ENCODE measurements at places on chromosomes 12 and 14.
A peak's percentile ranks its signal among the peaks of the same experiment; 100 is the strongest.

DNA sequence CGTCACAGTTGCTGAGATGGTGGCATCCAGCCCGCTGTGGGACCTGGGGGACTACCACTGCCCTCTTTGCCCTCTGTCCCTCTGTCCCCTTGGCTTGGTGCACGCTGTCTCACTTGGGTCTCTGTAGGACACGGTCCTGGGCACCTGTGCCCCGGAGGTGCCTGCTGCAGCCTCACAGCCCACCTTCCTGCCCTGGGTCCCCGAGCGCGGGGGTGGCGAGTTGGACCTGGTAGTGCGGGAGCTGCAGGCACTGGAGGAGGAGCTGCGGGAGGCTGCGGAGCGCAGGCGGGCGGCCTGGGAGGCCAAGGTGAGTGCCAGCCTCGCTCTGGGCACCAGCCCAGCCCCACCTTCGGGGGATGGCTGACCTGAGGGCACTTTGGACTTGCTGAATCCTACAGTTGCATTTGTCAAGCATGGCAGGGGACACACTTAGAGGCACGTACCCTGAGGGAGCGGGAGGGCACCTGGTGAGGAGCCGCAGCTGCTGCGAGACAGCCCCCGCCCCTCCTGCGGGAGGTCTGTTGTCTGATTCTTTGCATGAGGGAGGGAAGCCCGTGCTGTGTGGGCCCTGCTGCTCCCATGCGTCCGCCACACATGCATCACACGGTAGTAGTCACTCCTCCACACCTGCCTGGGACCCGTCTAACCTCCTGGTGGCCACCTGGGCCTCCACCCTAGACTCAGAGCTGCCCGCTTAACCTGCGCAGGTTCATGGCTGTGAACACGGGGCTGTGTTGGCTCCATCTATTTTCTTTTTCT lies 6.8 kb downstream of the TEDC1 start:
- no peak for DNase-seq

DNA sequence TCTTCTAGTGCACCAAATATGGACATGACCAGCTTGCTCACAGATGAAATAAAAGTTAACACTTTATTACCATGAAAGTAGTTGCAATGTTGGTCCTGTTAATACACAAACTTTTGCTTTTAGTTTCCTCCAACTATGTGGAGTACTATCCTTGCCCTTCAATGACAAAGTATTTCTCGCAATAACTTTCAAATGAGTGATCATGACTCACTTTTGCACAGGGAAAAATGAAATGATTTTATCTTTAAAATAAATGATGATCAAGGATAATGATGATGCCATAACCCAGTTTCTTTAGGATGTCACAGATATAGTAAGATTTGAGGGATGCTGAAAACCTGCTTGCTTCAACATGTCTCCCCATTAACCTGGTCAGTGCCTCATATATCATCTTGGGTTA lies 254.0 kb upstream of the KITLG start:
- no peak for DNase-seq

GRCh38 chr12:51705450-51705849 lies 114.4 kb downstream of the SCN8A start:
- DNase-seq = no peak

DNA sequence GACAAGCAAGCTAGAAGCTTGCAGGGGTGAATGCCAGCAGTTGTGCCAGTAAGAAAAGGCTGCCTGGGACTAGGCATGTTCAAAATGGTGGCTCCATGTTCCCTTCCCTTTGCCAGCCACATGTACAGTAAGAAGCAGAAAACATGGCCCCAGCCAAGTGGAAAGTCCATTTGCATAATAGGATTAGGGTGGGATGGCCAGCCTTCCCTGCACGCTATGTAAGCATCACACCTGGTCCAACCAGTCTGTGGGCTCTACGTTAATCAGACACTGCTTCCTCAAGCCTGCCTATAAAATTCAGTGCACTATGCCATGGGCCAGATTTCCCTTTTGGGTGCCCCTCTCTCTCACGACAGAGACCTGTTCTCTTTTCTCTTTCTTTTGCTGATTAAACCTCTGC lies 288.4 kb downstream of the GXYLT1 start:
- DNase-seq = no peak

DNA sequence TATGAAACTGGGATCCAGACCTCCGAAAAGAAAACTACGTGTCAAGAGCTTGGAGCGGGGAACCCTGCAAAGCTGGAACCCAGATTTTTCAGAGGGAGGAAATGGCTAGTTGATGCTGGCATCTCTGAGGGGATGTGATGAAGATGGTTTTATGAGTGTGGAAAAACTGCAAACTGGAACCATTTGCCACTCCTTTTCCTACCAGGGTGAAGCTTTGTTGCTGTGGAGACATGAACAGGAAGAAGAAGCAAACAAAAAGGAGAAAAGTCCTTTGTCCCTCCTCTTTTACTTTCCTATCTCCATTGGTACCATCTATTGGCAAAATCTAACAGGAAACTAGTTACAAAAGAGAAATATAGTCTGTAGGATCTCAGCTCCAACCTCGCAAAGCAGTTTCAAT lies 39.2 kb downstream of the CDK17 start:
- no peak for DNase-seq

DNA sequence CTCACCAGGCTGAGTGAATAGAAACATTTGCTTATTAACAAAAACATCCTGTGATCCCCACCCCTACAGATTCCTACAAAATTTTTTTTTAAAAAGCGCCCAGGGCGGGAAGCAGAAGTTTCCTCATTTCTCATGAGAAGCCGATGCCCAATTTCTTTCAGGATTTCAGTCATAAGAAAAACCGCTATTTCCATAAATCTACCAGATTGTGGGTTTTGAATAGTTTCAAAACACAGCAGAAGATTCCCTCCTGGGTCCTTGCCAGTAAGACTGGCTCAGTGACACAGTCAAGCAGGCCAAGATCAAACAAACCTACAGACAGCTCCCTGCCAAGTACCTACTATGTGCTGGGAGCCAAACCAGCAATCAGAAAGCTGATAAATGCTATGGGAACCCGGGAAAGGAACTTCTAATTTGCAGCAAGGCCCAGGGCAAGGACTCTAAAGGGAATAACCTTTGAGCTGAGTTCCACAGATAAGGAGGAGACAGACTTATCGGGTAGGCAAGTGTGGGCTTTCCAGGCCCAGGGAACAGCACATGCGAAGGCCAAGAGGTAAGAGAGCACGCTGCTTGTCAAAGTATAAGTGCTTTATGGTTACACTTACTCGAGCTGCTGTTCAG lies 68.7 kb downstream of the CCDC88C start:
- no peak for DNase-seq

DNA sequence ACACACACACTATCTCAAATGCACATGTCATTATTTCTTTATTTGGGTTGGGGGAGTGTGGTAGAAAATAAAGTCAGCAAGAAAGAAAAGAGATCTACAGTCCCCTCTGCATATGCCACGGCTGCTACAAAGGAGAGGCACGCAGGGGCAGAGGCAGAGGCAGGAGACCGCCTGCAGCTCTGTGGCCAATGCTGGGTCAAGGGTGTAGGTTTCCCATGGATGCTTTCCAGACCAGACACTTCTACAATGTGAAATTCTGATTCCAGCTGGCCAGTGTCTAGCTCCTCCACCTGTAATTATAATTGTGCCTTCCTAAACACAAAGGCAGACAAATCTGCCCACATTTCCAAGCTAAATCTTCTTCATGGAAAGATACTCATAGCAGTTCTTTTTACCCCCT lies 19.2 kb downstream of the VPS37B start:
- DNase-seq = no peak

DNA sequence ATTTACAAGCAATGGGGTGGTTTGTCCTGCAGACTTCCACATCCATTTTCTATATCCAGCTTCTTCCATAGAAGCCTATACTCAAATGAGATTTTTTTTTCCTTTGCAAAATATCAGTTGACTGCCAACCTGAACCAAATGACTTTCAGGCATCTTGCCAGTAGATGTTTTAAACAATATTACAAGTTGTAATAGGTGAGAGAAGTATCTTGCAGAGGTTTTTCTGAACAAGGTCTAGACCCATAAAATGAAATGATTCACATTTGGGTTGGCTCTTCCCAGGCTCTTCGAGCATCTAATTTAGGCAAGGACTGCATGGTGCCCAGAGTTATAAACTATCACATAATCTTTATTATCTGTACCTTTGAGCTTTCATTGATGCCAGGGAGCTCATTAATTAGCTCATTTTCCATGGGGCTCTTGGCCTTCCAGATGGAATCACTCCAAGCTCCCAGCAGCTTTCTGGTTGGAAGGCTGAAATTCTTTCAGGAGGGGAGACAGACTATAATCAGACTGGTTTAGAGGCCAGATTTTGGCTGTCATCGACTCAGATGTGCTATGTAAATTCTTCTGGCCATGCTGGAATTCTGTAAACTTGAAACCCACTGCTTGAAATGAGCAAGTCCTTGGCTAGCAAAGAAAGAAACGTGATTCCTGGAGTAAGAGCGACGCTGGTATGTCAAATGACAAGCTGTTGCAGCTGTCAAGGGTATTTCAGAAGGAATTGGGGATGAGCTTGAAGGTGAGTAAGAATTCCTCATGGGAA lies 32.2 kb upstream of the DICER1 start:
- DNase-seq = no peak

- DNase-seq = no peak
Measured at GRCh38 chr12:13390381-13390861, 193.9 kb downstream of the EMP1 start.

DNA sequence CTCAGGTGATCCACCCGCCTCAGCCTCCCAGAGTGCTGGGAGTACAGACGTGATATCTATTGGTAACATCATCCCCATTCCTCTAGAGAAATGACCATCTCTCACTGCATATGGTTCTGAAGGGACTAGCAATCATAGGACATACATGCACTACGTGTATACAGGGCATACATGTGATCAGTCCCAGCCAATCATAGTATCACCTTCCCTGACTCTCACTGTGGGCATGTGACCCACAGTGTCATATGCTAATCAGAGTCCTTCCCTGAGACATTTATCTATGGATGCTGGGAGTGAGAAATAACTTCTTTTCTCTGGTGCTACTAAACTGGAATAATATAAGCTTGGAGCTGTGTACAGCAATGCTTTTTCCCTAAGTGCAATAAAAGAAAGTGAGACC lies 12.1 kb upstream of the FBXW8 start:
- DNase-seq = no peak

DNA sequence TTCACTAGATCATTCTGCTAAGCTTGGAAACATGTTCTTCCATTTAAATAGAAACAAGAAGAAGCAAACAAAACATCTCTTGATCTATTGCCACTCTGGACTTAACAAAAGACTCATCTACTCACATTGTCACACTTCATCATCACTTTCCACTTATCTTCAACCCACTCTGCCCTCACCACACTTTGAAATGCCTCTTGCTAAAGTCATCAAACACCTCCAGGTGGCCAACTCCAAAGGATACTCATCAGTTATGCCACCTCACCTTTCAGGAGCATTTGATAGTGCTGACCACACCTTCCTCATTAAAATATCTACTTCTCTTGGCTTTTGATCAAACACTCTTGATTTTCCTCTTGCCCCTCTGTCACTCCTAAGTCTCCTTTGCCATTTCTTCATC lies 7.2 kb downstream of the EFCAB11 start:
- no peak for DNase-seq

- DNase-seq = peak; percentile 46
Measured at GRCh38 chr12:77064896-77065360, 441 bp downstream of the E2F7 start.

- no peak for DNase-seq
Measured at GRCh38 chr12:92035477-92035876, 110.2 kb downstream of the BTG1 start.

DNA sequence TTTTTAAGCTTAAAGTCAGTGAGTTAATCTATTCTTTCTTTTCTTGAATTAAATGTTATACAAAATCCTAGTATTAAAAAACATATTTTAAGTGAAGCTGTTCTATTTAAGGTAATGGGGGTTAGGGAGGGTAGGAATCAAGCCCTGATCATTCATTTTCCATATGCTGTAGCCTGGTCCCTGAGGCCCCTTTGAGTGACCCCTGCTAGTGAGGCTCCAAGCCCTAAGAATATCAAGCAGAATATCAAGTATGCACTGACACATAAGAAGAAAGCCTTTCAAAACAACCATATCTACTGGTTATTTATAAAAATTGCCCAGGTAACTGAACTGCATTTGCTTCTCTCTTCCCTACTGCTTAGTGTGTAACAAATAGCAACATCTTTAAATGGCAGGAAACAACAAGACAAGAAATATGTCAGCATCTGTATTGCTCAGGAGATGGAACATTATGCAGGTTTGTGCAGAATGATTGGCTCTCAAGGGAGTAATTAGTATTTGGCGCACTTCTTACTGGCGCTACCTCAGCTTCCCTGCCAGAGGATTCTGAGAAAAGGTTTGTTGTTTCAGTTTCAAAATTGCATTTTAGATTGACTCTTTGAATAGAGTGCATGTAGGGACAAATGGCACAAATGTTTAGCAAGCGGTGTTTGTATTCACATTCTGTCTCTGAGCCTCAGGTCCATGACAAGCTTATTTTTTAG lies 223.0 kb downstream of the DUSP6 start:
- DNase-seq = no peak

DNA sequence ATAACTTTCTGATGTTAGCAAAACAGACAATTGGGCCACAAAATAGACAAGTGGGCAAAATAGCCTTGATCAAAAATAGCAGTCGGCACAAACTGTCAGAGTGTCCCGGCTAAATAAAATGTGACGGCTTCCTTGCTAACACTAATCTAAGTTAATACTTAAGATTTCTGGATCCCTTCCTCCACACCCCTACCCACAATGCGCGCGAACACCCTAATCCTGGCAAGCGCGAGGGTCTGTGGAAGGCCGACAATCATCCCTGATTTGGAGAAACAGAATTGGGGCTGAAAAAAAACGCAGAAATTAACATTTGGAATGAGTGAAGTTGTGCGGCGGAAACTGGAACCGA lies 489 bp downstream of the CEP290 start:
- no peak for DNase-seq

GRCh38 chr12:15497671-15498292 lies 175.5 kb downstream of the PTPRO start:
- DNase-seq = no peak

DNA sequence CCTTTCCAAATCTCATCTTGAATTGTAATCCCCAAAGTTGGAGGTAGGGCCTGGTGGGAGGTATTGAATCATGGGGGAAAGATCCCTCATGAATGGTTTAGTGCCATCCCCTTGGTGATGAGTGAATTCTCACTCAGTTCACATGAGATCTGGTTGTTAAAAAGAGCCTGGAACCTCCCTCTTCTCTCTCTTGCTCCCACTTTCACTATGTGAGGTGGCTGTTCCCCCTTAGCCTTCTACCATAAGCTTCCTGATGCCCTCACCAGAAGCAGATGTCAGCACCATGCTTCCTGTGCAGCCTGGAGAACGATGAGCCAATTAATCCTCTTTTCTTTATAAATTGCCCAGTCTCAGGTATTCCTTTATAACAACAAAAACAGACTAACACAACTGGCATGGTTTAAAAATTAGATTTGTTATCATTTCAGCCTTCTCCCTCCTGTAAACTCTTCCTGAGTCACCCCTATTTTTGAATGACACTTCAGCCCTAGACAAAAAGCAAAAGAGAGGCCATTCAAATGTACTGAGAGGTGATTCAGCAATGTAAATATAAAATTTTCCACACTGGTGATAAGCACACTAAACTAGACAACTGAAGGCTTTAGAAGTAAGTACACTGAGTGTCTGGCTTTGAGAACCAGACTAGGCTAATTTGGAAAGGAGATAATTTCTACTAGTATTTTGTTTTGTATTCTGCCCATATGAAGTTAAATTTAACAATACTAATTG lies 212.1 kb upstream of the ABCD2 start:
- DNase-seq = no peak
